ENCODE measurements at places on chromosomes 16 and 17.

DNA sequence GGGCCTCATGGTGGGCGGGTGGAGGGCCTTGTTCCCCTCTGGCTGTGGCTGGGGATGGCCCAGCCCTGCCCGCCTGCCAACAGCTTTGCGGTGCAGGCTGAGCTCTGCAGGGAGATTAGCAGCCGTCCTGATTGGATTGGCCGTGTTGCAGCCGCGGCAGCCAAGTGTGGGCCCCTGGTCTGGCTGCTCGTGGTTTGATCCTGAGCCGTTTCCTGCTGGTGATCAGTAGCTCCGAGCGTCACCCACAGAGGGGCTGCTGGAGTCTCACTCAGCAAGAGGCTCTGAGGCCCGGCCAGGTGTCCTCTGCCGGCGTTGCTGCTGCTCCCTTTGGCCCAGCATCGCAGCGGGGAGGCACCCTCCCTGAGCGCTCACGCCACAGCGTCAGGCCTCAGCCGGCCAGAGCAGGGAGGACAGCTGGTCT lies 32.5 kb downstream of the BAIAP2 start:
- no peak for DNase-seq

GRCh38 chr16:89917773-89918452 lies 749 bp upstream of the MC1R start:
- peak; percentile 61 for DNase-seq

GRCh38 chr16:27474921-27475320 lies 72.9 kb downstream of the IL21R start:
- DNase-seq: no peak

DNA sequence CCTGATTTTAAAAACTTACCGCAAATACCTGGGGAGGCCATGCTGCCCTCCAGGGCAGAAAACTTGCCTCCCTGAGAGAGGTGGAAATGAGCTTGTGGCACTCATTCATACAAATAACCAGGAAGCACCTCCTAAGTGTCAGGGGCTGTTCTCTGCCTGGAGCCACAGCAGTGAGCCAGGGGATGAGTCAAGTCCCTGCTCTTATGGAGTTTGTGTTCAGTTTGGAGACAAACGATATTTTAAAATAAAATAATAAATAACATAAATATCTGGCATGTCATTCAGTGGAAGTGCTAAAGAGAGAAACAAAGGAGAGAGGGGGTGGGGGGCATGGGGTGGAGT lies 313.8 kb downstream of the C16orf95 start:
- no peak for DNase-seq

DNA sequence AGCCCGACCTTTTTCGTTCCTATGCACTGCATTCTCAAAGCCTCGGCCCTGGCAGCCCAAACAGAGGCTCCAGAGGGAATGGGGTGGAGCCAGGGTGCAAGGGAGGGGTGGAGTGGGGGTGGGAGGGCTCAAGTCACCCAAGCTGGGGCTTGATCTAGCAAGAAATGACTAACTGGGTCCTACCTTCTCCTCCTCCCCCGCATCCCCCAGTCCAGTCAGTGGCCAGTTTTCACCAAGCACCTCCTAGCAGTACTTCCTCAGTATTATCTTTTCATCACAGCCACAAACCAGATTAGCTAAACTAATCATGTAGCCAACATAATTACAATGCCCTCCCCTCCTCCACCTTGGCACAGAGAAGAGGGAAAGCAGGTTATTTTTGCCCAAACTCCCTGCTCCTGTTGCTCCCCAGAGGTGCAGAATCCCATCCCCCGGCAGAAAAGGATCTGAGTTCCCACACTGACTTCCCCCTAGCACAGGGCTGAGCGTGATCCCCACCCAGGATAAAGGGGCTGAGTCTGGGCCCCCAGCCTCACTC lies 2.2 kb downstream of the JUP start:
- no peak for DNase-seq

- no peak for DNase-seq
These were observed 85.5 kb upstream of the ZNF469 start for GRCh38 chr16:88297178-88297720.

DNA sequence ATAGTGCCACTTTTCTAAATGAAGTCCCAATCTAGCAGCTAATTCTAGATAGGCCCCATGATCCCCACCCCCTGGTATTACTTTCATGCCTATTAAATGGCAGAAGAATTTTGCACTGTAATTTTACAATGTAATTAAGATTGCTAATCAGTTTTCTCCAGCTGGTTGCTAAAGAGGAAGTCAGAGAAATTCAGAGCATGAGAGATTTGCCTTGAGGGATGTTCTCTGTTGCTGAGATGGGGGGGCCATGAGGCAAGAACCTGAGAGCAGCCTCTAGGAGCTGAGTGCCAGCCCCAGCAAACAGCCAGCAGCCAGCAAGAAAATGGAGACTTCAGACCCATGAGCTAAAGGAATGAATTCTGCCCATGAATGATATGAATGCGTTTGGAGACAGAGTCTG lies 38.9 kb downstream of the SHCBP1 start:
- DNase-seq: no peak

- DNase-seq: no peak
These were observed 61.1 kb upstream of the CIBAR2 start for GRCh38 chr16:85173146-85173980.

- DNase-seq: no peak
These were observed 3.4 kb downstream of the C1QTNF1 start for GRCh38 chr17:79027274-79027924.

- DNase-seq: no peak
These were observed 64.9 kb upstream of the PMFBP1 start for GRCh38 chr16:72236866-72237265.

DNA sequence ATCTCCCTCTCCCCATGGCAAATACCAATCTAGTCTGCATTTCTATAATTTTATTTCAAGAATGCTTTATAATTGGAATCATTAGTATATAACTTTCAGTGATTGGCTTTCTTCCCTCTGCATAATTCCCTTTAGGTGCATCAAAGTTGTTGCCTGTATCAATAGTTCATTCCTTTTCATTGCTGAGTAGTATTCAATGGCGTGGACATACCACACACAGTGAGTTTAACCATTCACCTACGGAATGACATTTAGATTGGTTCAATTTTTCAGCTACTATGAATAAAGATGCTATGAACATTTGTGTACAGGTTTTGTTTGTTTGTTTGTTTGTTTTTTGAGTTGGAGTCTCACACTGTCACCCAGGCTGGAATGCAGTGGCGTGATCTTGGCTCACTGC lies 9.7 kb downstream of the OTOA start:
- no peak for DNase-seq

DNA sequence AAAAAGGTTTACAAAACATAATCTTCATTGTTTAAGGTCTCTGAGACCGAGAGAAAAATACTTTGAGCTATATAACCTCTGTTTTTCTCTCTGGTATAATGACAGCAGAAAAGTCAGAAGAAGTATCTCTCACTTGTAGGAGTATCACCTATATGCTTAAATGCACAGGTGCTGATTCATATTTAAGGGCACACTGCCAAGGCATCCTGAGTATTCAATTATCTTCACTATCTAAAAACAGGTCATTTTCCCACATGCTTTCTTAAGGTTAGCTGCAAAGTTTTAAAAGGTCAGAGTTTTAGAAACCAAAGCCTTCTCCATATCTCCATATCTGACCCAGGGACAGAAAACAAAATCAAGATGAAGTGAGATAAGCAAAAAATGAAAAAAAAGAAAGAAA lies 99.3 kb upstream of the C17orf78 start:
- DNase-seq: no peak

DNA sequence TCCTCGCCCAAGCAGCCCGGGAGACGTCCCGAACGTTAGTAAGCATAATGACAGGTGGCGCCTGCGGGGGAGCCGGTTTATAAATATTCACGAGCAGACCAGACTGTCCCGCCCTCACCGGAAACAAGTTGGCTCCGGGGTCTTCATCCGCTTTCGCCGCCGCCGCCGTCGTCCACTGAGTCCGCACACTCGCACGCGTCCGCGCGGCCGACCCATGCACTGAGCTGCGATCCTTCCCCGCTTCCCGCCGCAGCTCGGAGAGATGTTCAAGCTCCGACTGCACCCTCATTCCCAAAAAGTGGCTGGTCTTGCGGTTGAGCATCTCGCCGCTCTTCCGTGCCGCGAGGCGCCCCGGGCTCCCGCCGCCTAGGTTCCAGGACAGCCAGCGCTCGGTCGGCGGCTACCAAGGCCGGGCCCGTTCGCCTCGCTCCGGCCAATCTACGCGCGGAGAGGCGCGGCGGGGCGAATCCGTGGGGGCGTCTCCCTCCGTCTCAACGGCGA lies 385 bp downstream of the CFAP119 start:
- DNase-seq: peak; percentile 17

- no peak for DNase-seq
These were observed 327.2 kb downstream of the SOX9 start for GRCh38 chr17:72448019-72448418.

- DNase-seq: no peak
These were observed 681 bp upstream of the TRAP1 start for GRCh38 chr16:3718019-3718391.

DNA sequence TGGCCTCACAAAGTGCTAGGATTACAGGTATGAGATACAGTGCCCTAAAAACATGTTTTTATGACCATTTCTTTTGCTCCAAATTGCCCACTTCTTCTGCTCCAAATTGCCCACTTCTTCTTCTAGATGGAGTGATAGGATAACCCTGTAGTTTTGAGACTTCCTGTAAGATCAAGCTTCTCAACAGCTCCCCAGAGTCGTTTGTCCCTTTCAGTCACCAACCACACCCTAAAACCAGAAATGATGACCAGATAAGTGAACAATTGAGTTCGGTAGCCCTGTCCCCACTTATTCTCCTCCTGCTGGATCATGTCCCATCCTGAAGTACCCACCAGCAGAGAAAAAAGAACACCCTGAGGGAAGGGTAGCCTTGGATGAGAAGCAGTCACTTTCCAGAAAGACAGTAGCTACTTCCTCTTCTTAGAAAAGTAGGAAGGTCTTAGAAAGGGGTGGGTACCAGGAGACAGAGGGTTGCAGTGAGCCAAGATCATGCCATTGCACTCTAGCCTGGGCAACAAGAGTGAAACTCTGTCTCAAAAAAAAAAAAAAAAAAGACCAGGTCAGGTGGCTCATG lies 2.5 kb downstream of the ODAD4 start:
- no peak for DNase-seq

DNA sequence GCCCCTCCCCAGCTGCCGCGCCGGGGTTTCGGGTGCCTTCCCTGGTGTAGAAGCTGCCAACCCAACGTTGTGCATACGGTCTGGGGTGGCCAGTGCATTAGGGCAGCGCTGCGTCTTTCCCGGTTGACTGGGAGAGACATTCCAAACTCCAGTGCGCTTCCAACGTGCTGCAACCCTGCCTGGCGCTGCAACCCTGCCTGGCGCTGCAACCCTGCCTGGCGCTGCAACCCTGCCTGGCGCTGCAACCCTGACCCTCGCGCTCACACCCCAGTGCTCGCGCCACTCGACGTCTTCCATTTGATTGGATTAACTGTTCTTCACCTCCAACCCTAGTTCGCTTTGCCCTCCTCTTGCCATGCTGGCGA lies 488 bp upstream of the HAP1 start:
- no peak for DNase-seq

DNA sequence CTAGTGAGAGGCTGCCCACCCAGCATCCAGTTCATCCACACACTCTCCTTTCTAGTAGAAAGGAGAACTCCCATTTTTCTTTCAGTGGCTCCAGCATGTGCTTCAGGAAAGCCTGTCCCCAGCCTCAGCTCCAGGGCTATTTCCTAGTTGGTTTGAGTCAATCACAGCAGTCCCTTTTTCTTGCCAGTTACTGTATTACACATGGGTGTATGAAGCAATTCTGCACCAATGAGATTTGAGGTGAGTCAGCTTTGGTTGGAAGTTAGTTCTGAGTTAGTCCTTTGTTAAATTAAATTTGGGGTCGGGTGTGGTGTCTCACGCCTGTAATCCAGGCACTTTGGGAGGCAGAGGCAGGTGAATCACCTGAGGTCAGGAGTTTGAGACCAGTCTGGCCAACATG lies 24.8 kb downstream of the RAD51D start:
- no peak for DNase-seq

- no peak for DNase-seq
These were observed 17.4 kb downstream of the IRF8 start for GRCh38 chr16:85916141-85916890.

DNA sequence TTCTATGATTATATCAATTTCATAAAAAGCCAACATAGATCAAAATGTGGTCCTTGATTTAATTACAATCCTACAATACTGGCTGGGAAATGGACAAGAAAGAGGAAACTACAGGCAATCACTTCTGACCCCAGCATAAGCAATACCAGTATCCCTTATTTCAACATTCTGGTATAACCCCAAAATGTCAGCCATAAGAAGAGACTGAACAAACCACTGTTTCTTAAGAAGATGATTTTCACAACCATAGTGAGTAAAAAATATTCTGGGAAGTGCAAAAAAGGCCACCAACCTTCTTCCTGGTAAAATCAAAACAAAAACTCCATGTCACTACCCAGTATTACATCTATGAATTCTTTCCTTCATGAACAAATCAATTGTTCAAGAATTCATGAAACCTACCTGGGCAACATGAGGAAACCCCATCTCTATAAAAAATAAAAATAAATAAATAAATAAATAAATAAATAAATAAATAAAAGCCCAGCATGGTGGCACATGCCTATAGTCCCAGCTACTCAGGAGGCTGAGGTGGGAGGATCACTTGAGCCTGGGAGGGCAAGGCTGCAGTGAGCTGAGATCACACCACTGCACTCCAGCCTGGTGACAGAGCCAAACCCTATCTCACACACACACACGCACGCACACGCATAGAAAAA lies 7.5 kb downstream of the N4BP1 start:
- DNase-seq: no peak

DNA sequence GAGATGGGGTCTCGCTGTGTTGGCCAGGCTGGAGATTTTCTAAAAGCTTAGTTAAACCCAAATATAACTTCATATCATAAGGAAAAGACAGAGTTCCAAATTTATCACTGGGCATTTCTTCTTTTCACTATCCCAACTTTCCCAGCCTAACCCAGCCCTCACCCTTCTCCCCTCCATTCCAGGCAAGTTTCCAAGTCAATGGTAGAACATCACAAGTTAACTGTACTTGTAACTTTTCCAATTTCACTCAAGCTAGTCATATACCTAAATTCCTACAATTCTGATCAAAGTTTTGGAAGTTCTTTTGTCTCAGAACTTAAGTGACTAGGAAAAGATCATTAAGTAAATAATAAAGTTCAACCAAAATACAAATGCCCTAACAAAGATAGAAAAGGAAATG lies 61.2 kb downstream of the USP32 start:
- no peak for DNase-seq

DNA sequence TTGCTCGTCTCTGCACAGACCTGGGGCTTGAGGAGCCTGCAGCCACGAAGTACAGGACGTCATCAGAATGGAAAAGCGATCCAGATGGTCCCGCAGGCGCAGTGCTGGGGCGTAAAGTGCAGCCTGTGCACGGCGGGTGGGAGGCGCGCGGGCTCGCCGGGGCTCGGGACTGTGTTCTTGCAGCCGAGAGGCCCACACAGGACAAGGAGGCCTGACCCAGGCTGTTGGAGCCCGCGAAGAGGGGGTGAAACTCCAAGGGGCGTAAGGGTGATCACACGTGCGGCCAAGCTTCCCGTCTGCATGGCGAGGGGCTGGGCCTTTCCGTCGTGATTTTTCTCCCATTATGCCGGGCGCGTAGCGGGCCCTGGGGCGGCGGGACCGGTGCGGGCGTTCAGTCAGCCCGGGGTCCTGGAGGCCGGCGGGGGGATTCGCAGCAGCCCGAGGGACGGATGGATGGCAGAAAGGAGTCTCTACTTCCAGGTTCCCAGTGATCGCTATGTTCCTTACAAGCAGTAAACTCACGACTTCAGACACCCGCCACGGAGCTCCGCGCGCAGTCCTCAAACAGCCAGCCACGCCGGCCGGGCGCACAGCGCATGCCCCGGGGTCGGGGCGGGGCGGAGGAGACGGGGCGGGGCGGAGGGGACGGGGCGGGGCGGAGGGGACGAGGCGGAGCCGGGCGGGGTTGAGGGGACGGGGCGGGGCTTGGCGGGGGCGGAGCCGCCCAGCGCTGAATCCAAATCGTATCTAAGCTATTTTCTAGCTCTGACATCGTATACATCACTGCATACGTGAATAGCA lies 141.0 kb upstream of the KCNJ18 start:
- peak; percentile 80 for DNase-seq
